ENCODE measurements at places on chromosomes 16 and 17.

- no peak for DNase-seq
These were observed 58.8 kb upstream of the MSI2 start for GRCh38 chr17:57197466-57198071.

DNA sequence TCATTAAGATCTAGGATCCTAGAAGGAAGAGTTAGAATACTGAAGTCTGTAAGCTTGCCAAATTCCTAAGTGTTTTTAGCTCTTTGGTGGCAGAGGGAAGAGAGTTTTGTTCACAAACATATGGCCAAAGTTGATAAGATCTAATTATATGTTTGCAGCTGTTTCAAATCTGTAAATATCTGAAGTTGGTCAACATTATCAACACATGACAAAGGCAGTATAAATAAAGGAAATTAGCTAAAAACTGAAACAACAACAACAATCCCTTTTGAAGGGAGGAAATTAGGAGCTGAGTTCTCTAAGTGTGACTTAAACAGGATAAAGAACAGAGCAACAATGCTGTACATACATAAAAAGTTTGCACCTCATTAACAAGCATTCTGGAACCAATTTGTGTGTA is 208.7 kb downstream of the KCNJ2 start:
- no peak for DNase-seq

DNA sequence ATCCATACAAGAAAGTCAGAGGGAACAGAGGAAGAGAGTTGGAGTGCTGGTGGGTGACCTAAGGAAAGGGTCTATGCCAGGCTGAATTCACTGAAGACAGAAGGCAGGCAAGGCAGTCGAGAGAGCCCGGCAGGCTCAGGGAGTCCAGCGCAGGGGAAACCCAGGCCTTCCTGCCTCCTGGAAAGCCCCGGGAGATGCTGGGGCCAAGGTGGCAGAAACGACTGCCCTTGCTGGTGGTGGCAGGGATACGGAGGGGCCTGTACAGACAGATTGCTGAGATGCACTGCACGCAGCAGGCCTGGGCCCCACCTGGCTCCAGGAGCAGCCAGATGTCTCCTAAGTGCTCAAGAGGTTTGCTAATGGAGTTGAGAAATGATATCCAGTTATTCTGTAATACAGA is 59.8 kb downstream of the GTF3C1 start:
- DNase-seq = no peak

DNA sequence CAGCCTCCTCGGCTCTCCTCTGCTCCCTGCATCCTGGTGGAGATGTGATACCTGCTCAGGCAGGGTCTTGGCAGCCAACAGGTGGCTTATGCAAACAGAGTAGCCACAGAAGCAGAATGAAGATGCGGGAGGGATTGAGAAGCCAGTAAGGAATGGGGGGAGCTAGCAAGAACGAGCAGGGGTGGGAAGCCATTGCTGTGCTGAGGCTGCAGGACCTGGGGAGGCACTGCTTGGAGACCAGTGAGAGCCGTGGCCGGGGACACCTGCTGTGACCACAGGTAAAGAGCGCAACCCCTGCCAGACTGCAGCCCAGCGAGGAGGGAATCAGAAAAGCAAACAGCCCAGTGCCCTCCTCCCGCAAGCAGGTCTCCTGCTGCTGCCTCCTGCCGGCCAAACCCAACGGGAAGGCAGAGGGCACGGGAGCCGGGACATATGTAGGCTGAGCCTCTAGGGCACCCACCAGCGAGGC is 14.7 kb downstream of the AIPL1 start:
- no peak for DNase-seq

DNA sequence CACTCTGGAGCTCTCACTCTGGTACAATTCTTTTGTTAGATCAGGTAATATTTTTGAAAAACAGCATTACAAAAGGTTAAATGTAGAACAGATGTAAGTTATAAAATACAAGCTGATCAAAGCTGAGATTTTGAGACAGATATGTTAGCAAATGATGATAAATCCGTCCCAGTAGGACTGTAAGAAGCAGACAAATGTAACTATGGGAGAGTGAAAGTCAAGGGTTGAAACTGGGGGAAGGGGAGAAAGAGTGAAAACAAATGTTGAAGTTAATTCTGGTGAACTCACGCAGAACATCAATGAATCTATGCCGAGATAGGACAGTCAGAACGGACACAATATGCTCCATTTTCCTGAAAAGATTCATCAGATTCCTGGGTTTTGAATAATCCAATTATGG is 298.9 kb upstream of the IRX5 start:
- no peak for DNase-seq

- no peak for DNase-seq
These were observed 24.9 kb upstream of the ADAMTS18 start for GRCh38 chr16:77459534-77460254.

- DNase-seq = no peak
These were observed 42.7 kb downstream of the TIMM22 start for GRCh38 chr17:1039511-1040215.

DNA sequence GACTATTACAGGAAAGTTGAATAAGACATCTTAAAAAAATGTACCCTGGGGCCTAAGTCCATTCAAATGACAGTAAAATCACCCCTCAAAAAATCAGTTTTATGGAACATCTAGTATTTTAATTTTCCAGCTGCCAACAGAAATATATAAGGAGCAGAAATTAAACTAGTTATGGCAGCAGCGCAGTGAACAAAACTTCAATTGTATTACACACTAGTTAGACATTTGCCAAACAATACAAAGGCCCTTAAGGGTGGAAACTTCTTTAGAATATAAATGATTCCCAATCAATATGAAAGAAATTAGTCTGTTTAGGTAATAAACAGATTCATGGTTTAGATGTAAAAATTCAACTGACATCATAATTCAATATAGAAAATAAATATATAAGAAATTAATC is 18.1 kb upstream of the RFFL start:
- DNase-seq = no peak

DNA sequence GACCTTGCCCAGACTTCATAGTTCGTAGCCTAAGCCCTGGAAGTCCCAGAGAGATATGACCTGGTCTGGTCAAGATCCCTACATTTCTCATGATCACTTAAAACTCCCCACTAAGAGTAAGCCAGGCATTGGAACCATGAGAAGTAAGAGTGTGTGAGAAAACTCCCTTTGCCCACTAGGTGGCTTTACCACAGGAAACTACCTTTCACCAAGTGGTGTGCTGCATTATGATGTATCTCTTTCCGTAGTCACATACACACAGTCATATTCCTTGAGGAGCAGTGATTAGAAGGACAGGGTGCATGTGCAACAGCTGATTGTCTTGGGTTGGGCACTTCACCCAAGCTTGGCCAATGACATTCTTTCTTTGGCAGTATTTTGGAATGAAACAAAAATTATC is 639.3 kb downstream of the KCNJ2 start:
- no peak for DNase-seq

- DNase-seq = no peak
These were observed 17.3 kb downstream of the SAMD14 start for GRCh38 chr17:50112694-50113093.

DNA sequence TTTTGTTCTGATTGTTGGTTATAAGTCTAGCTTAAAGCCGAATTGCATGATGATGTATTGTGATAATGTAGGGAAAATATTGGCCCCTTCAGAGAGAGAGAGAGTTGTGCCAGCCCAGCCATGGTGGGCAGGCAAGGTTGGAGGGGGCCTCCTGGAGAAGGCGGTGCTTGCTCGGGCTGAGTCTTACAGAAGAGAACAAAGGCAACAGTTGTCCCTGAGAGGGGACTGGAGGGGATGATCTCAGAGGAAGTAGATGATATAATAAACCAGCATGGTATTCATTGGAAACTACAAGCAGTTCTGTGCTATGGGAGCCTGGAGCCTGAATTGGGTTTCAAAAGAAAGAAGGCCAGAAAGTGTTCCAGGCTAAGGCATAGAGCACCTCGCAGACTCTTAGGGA is 173.8 kb downstream of the RPTOR start:
- DNase-seq = no peak

DNA sequence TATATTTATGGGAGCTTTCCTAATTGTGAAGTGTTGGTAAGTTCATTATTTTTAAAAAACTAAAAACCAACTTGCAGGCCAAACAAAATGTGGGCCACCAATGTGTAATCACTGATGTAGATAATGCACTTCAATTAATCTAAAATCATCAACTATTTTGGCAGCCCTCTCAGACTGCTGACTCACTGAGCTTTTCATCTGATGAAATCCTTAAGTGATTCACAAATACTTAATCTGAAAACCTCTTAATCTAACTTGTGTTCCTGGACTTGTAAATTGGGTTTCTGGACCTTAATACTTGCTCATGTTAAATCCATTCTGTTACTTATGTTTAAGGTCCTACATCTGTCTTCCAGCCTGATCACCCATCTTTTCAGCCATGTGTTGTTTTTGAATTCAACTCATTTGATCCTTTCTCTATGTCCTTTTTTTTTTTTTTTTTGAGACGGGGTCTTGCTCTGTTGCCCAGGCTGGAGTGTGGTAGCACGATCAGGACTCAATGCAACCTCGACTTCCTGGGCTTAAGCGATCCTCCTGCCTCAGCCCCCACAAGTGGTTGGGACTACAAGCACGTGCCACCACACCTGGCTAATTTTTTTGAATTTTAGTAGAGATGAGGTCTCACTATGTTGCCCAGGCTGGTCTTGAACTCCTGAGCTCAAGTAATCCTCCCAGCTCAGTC is 39.0 kb downstream of the PRKCB start:
- DNase-seq = no peak

GRCh38 chr17:37506678-37507077 is 17.0 kb downstream of the DUSP14 start:
- DNase-seq = no peak

GRCh38 chr16:3101841-3102470 is 2.9 kb upstream of the ZSCAN10 start:
- DNase-seq = no peak

DNA sequence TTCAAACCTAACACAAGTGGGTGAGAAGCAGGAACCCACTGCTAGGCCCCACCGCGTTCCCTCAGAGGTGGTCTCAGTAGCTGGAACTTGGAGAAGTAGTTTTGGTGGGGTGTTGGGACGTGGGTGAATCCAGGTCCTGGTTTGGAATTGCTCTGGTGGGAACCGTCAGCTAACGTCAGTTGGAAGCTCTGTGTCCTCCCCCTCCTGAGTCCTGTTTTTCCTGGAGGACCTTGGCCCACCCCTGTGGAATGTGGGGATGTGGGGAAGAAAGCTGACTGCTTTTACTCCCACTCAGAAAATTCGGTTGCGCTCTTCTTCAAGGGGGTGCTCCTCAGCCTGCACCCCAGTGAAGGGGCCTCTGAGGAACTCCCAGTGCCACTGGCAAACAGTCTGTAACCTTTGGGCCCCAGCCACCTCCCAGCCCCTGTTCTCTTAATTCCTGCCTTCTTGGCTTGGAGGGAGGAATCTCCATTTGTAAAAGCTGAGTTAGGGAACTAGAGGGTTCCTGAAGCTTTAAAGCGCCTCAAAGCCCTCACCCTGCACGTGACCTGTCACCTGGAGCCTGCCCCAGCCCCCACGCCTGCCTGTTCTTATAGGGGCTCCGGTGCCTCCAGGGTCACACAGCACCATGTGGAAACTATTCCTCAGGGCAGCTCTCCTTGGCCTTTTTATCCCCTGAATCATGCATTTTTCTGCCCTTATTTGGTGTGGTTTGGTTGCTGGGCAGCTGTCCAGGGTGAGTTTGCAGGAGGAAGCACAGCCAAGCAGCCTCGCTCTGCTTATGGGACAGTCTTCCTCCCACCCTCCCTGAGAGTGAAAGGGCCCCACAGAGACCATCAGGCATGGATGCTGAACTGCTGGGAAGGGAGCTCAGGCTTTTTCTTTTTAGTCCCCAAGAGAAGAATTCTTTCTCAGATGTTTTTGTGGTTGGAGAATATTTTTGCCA is 16.2 kb upstream of the NAGLU start:
- DNase-seq = no peak

DNA sequence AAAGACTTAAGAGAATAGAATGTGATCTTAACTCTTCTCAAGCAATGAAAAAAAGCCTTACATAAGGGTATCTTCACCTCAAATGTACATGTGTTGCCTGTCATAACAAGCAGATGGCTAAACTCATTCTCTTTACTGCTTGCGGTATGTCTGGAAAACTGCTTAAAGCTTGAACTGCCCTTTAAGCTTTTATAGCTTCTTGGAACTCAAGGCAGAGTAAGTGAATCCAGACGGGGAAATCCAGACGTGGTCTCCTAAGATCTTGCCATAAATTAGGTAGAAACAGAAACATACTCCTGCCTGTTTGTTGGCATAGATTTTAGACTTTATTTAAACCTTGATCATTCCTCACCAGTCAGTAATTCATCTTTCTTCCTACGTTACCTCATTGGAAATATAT is 19.6 kb downstream of the CLUAP1 start:
- DNase-seq = no peak

Measured in germinal center (tissue), 1 donor.